ENCODE measurements at places on chromosomes 7 and 10.

GRCh38 chr10:111725050-111725449 lies 458.5 kb downstream of the GPAM start:
- no peak for DNase-seq

DNA sequence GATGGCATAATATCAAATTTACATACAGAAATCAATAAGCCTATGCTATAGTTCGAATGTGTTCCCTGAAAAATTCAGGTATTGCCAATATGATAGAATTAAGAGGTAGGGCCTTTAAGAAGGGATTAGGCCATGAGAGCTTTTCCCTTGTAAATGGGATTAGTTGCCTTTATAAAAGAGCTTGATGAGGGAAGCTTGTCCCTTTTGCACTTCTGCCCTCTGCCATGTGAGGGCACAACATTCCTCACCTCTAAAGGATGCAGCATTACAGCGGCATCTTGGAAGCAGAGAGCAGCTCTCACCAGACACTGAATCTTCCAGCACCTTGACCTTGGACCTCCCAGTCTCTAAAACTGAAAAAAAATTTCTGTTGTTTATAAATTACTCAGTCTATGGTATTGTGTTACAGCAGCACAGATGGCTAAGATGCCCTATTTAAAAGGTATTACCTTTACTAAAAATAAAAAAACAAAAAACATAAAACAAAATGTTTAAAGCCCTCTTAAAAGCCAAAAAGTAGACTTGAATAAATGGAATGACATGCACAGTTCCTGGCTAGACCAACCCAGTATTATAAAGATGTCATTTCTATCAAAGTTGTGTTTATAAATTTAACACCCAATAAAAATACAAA lies 909.6 kb downstream of the REEP3 start:
- DNase-seq = no peak

- no peak for DNase-seq
These were observed 90.6 kb upstream of the ODAD2 start for GRCh38 chr10:28089467-28089866.

DNA sequence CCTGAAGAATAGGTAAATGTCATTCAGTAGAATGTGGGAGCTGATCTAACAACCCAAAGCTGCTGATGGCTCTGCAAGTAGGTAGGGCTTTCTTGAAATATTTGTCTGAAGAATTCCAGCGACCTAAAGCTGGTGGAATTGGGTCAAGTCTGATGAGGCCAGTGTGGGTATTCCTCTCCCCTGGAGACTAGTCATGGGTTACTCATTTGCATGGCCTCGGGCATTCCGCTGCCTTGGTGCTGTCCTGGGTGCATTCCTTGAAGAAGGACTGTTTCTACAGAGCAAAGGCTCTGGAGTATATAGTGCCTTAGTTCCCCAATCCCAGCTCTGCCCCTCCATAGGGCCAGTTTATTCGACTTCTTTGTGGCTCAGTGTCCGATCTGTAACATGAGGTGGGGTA lies 19.2 kb downstream of the PDK4 start:
- no peak for DNase-seq

DNA sequence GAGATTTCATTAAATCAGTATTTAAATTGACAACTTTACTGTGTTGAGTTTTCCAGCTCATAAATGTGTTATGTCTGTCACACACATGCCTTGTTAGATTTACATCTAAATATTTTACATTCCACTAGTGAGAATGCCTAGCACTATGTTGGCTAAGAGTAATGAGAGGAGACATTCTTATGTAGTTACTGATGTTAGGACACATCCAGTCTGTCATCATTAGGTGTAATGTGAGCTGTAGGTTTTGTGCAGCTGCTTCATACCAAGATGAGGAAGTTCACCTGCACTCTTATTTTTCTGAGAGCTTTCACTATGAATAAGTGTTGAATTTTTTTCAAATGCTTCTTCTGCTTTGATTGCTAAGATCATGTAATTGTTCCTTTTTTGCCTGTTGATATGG lies 218.0 kb upstream of the IGFBP3 start:
- DNase-seq = no peak

GRCh38 chr10:90229486-90229885 lies 528.1 kb downstream of the KIF20B start:
- no peak for DNase-seq

- DNase-seq = no peak
These were observed 59.9 kb upstream of the DNAJB6 start for GRCh38 chr7:157276731-157277562.
